ENCODE measurements at places on chromosomes 13 and 19.

DNA sequence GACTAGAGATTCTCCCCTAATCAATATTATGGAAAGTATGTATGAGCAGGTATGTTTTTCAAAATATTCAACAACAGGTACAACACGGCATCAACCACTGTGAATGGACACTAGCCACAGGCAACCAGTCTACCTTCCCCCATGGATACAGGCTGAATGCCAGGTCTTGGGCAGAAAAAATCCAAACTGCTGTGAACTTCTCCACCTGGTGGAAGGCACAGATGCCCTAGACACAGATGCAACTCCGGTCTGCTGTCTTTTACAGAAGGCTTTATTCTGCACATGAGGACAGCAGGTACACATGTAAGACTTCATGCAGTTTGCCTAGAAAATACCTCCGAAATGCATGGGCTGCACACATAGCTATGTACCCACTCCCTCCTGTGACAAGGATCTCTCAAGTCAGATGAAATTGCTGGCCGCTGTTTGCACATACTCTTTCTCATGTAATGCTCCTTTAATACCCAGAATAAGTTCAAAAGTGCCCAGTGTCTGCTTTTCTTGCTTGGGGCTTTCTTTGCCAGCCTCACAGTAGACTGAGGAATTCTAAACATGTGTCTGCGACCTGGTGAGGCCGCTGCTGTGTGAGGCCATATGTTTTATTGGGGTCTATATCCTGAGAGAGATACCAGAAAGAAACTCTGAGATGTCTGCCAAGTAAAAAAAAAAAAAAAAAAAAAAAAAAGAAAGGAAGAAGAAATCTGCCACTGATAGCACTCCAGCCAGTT is 325.9 kb downstream of the FOXO1 start:
- no peak for DNase-seq

- no peak for DNase-seq
Measured at GRCh38 chr13:113730258-113730691, 28.8 kb upstream of the TMEM255B start.

DNA sequence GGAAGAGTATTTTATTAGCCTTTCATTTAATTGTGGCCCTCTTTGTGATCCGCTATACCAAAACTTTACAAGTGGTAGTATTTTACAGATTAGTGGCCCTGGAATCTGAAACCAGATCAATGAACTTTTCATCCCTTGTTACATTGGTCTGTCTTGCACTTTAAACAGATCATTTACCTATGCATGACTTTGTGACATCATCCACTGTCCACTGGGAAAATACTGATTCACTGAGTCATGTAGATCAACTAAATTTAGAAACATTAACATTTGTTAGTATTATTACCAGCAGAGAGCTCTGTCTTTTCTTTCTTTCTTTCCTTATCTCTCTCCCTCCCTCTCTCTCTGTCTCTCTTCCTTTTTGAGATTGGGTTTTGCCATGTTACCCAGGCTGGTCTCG is 17.5 kb downstream of the PCDH8 start:
- no peak for DNase-seq

DNA sequence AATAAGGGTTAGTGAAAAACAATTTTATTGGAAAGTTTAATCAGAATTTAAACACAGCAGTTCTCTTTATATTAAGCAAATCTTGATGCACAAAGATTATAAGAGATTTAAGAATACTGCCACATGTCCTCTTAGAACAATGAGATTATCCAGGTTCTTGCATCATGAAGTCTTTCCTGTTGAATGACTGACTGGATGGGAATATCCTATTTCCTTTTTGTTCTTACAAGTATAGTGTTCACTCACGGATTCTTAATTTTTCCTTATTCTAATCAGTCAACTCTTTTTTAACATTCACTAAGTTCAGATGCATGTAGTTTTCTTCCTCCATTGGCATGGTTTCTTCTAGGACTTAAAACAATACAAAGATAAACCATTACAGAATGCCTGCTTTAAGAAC is 10.1 kb downstream of the URI1 start:
- no peak for DNase-seq

- DNase-seq, result no peak
Measured at GRCh38 chr13:99165753-99166587, 34.7 kb upstream of the UBAC2 start.

DNA sequence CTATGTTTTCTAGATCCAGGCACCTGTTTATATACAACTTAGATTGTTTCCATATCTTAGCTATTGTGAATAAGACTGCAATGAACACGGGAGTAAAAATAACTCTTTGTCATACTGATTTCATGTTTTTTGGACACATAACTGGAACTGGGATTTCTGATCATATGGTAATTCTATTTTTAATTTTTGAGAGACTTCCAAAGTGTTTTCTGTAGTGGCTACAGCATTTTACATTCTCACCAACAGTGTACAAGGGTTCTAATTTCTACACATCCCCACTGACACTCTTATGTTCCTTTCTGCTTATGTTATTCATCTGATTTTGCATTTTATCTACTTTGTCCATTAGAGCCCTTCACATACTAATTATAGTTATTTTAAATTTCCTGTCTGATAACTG is 1152.9 kb downstream of the SLITRK1 start:
- DNase-seq, result no peak

DNA sequence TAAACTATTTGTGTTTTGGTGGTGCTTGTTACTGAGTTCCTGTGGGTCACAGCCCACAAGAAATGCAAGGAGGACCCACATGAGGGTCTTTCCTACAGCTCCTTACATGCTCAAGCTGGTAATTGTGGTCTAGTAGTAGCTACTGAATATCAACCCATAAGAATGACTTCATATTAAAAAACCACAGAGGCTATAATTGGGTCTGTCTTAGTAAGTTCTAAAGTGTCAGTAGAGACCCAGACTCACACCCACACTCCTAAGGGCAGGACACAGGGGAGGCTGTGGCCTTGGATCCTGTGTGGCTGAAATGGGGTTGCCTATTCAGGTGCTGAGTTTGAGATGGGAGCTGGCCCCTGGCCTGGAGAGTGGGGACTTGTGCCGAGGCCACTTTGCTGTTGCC is 19.6 kb downstream of the TFDP1 start:
- no peak for DNase-seq

DNA sequence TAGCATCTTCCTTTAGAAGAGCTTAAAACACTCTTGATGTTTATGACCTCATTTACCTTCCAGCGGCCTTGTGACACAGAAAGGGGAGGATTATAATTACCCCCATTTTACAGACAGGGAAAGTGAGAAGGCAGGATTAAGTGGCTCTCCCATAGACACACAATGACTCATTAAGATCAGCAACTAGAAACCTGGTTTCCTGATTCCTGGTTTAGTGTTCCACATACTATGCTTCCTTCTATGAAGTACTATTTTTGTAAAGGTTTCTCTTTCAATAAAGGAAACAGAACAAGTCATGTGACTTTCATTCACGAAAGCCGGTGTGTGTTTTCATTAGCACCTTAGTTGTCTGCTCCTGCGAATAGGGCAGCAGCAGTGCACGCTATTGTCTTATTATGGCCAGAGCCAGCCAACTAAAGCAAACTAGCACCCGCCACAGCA is 8.3 kb downstream of the IRS2 start:
- DNase-seq, result peak; percentile 18

- DNase-seq, result no peak
Measured at GRCh38 chr13:95858286-95859075, 181.5 kb downstream of the DNAJC3 start.

DNA sequence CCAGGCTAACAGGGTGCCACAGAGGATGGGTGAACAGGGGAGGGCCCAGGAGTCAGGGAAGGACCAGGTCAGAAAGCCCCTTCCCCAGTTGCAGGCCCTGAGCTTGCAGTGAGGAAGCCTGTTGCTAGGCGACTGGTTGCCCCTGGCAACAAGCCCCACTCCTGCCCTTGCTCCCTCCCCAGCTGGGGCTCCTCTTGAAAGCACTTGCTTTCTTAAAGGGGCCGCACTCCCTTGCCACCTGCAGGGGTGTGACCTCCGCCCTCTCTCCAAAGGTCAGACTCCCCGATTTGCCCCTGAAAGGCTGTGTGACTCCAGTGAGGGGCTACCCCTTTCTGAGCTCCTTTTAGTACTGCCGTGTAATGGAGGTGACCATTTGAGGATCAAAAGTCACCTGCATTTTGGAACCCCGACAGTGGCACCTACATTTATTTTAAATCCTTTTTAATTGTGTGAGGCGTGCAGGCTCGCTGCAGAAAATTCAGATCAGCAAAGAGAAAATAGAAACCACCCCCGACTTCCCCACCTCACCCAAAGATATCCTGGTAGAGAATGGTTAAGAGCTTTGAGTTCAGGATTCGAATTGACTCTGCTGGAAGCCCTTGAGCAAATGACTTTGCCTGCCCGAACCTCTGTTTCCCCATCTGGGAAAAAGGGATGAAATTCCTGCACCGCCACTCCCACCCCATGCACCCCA is 4.8 kb downstream of the FCHO1 start:
- peak; percentile 33 for DNase-seq

GRCh38 chr13:22169473-22169872 is 498.6 kb downstream of the FGF9 start:
- DNase-seq, result no peak

GRCh38 chr13:51451134-51451466 is 1.7 kb downstream of the INTS6 start:
- DNase-seq, result no peak

DNA sequence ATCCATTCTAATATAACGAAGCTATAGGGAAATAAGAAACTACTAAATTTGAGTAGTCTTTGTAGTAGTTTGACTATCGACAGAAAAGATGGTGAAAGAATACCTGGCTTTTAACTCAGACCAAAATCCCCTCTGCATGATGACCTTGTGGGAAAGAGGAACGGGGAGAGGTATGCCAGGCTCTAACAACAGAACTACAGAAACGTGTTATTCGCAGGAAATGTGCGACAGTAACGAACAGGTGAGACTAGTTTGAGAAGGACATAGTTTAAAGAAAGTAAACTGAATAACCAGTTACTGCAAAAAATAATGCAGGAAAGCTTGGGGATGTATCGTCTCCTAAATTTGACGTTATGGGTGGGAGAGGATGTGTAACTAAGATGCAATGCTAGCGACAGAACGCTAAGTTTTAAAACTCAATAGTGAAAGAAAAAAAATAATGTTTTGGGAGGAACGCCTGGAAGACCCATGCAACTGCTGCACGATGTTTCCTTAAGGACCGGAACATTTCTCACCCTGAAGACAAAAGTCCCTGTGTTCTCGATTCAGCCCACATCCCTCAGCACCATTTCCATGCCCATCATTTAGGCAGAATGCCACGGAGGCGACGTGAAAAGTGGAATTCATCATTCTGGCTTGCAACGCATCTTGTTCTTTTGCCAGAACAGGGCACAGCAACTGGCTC is 1.6 kb upstream of the RAP2A start:
- no peak for DNase-seq

GRCh38 chr13:44819772-44820171 is 169.5 kb downstream of the NUFIP1 start:
- DNase-seq, result no peak

GRCh38 chr13:71261256-71261655 is 605.7 kb downstream of the DACH1 start:
- no peak for DNase-seq

DNA sequence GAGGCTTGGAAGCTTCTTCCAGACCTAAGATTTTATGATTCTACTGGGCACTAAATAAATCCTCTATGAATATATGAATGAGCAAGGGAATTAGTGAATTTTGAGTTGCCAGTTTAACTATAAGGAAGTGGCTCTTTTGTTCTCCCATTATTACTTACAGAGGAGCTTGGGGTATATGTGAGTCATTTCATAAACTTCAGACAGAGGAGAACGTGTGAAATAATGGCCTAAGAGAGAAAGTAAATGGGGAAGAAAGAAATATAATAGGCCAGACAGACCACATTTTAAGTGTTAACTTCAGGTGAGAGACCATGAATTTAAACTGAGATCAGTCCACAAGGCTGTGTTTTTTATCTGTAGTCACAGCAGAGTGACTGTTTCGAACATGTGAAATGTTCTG is 570.9 kb downstream of the GPC6 start:
- no peak for DNase-seq

GRCh38 chr19:17575871-17576757 is 20.7 kb downstream of the COLGALT1 start:
- no peak for DNase-seq

DNA sequence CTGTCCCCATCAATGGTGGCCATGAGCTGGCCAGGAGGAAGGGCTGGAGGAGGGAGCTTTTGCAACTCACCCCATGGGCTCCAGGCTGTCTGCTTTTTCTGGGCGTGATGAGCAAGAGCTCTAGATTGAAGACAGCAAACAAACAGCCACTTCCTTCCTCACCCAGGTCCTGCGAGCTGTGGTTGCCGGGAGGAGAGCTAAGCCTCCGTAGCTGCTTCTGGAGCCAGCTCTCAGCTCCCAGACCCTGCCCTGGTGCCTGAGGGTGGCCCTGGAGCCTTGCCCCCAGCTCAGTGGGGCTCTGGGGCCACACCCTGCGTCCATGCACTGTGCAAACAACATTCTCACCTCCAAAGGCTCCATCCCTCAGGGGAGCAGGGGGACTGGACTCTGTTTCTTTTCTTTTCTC is 6.2 kb downstream of the MYO1F start:
- peak; percentile 70 for DNase-seq

DNA sequence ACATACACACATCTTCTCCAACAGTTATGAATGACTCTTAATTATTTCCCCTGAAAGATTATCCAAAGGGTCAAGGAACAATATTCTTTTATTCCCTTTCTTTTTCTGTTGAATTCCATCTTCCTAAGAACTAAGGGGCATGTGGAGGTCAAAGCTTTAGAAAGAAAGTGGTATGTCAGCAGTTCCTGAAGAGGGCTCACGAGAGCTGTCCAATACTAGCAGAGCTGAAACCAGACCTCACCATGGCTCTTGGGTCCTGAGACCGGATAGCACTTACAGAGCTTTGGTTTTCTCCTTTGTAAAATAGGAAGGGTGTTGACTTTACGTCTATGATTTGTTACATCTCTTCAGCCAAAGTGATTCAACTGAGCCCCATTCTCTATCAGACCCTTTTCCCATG is 109.8 kb upstream of the FREM2 start:
- no peak for DNase-seq

DNA sequence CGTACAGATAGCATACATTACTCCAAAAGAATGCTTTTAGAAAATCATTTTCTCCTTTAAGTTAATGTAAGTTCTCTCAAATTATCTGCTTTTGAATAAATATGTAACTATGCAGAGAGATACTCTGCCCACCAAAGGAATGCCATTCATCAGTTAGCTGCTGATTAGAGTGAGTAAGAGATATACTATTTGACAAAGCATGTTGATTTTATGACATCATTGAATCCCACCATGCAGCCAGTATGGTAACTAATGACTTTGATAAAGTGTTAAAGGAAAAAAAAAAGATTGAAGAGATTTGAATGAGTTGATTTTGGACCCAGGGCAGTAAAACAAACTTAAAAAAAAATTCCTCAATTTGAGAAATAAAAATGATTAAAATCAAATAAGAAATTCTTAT is 521.5 kb downstream of the SLITRK6 start:
- DNase-seq, result no peak

DNA sequence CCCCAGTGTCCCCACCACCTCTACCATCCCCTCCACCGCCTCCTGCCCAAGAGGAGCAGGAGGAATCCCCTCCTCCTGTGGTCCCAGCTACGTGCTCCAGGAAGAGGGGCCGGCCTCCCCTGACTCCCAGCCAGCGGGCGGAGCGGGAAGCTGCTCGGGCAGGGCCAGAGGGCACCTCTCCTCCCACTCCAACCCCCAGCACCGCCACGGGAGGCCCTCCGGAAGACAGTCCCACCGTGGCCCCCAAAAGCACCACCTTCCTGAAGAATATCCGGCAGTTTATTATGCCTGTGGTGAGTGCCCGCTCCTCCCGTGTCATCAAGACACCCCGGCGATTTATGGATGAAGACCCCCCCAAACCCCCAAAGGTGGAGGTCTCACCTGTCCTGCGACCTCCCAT is 2.8 kb downstream of the KMT2B start:
- no peak for DNase-seq

All from CD4-positive, alpha-beta T cell treated with Interleukin-15 for 4 hours (primary cell).